Fibroblast of skin of abdomen (primary cell): ENCODE measurements at places on chromosomes 11 and 22.

- peak; percentile 79 for DNase-seq
These were observed 1.7 kb downstream of the QSER1 start for GRCh38 chr11:32894149-32894827.

DNA sequence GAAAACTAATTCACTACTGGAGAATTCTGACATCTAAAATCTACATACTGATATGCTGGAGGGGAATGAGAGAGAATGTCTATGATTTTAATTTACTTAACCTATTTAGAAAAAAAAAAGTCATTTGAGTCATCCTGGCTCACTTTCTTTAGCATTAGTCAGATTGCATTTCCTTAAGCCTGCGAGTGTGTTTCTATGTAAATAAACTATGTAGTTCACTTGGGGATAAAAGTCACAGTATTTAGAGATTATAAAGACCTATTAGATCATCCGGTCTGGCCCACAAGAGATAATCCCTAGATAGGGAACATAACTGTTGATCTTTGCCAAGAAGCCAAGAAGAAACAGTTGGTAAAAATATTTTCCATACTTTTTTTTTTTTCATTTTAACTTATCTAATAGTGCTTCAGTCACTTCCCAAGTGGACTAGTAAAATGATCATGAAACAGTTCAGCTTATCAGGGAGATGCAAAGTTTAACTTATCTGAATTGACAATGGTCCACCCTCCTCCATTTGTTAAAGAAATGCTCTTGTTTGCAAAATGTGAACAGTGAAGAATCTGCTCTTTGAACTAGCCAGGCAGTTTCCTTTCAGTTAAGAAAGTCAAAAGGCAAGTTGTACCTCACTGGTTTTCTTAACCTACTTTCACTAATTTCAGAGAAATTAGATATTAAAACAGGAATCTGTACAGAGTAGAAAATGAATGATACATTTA lies 21.2 kb upstream of the BLID start:
- peak; percentile 91 for DNase-seq

GRCh38 chr11:11038352-11038751 lies 180.5 kb upstream of the ZBED5 start:
- no peak for DNase-seq

- peak; percentile 95 for DNase-seq
These were observed 3.2 kb upstream of the PRR5 start for GRCh38 chr22:44698531-44699421.

DNA sequence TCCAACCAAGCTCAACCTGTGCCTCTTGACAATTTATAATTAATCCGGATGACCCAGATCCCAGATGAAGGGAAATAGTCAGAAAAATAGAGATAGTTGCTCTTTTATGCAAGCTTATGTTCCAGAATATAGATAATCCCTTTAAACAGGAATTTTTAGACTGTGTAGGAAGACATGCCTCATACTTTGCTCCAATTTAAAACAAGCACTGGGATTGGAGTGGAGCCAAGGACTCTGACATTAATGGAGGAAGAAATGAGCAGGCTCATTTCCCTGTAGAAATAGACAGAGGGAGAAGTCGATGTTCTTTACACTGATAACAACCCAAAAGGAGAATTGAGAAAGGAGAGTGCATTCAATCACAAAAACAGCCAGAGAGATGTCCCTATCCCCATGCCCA lies 70.1 kb upstream of the LRRC55 start:
- DNase-seq: no peak

DNA sequence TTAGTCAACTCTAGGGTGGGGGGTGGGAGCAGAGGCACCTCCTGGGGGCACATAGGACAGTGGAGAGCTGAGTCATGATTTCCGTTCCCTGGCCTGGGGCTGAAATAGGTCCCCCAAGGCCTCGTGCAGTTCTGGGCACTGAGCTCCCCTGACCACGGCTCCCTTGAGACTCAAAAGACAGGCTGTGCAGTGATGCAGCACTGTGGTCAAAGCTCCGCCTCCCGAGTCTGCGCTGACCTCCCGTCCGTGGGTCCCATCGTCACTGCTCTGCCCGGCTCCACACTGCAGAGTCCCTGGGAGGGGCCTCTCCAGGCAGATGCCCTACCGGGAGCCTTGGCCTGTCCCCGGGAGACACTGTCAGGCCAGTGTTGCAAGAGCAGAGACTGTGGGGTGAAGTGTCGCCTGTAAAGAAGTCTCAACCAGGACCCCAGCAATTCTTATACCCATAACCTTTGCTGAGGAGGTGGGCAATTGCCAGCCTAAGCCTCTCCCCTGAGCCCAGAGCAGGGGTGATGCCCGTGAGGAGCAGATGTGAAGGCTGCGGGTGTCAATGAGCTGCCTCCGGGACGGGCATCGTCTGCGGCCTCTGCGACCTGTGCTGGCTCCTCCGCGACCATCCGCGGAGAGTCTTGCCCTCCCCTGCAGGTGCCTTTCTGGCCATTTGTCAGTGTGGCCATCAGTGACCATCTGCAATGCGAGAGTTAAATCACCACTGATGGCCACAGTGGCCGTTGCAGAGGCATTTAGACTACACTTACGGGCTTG lies 877.3 kb downstream of the BRD1 start:
- DNase-seq: no peak
